ENCODE measurements at places on chromosomes 2 and 18. TPM values are rescaled to one million over a fixed set of nuclear protein-coding genes. Genes with fewer than 3 reads are reported as not detected.

Gene ATP8B1
- total RNA-seq = not detected

Gene ERFE
- total RNA-seq = not detected

DNA sequence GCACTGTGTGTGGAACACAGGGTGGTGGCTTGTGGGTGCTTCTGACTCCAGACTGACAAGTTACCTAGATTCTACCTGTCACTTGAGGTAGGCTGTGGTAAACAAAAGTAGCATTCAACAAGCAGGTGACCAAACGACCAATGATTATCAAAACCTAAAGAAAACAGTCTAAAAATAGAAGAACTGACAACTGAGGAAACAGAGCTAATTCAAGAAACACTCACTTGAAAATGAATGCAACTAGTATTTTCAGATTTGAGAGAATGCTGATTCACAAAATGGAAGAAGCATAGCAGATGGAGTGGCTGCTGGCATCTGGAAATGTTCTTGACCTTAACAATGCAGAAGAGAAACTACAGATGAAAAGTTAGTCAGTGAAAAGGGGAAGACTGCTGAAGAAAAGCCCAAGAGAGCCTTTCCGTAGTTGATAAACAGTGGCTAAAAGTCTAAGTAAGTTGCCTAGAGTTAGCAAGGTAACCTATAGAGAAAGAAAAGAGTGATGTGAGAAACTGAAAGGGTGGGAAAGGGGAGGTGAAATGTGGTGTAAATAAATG lies 170.4 kb downstream of the NCK2 start:
- H3K27ac ChIP-seq = no peak overlapping the region
- peaks cover 7% of the 10 kb centered on the region for H3K36me3 ChIP-seq
- peaks cover 12% of the 10 kb centered on the region for H3K4me1 ChIP-seq
- no peak for DNase-seq
- H3K4me3 ChIP-seq = no peak overlapping the region

- no peak for DNase-seq
- no peak overlapping the region for H3K4me3 ChIP-seq
- H3K27me3 ChIP-seq = peaks cover 30% of the 10 kb centered on the region
- H3K36me3 ChIP-seq = no peaks in the 10 kb centered on the region
- no peak overlapping the region for H3K27ac ChIP-seq
These were observed 94.2 kb upstream of the NDUFV2 start for GRCh38 chr18:9008200-9008708.

DNA sequence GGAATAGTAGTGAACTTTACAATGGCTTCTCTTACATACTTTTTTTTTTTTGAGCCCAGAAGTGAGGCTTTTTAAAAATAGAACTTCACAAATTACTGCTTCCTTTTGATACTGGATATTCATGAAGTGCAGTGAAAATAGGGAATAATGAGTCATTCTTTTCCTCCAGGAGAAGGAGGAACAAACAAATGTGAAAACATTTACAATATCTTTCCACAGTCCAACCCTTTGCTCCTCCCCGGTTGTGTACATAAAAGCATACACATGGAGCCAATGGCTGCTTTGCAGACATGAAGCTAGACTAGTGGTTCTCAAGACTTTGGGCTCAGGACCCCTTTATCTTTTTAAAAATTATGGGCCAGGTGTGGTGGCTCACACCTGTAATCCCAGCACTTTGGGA lies 266.9 kb downstream of the GBX2 start:
- H3K27me3 ChIP-seq = peaks cover 8% of the 10 kb centered on the region
- no peaks in the 10 kb centered on the region for H3K4me1 ChIP-seq
- DNase-seq = no peak
- no peaks in the 10 kb centered on the region for H3K36me3 ChIP-seq

DNA sequence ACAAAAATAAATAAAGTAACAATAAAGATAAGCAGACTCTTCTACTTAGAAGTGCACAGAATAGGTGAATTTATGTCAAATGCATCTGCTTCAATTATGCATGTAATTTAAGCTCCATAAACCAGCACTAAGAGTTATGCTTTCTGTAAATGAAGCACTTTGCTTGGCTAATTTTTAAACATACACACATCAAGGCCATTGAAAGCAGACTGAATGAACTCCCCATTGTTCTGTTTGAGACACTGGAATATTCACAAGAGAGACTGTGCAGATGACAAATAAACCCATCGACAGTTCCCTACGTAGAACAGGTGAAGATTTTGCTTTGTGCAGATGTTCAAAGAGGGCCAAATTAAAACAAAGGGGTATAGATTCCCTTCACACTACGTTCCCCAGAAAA lies 133.4 kb downstream of the PID1 start:
- H3K36me3 ChIP-seq = no peaks in the 10 kb centered on the region
- no peak overlapping the region for H3K4me3 ChIP-seq
- H3K27me3 ChIP-seq = no peaks in the 10 kb centered on the region
- H3K4me1 ChIP-seq = no peaks in the 10 kb centered on the region
- DNase-seq = no peak

Measured in activated CD4-positive, alpha-beta memory T cell treated with anti-CD3 and anti-CD28 coated beads, Interleukin-2, amount 10 ng/mL, durations not matched to agents 7 days and 5 days (primary cell).